Heart right ventricle (tissue), 16 donors: ENCODE measurements at places on chromosomes 5 and 9. TPM values are rescaled to one million over a fixed set of nuclear protein-coding genes. Genes with fewer than 3 reads are reported as not detected.

GRCh38 chr5:168777651-168778050 is 198.5 kb upstream of the PANK3 start:
- no peak for DNase-seq

DNA sequence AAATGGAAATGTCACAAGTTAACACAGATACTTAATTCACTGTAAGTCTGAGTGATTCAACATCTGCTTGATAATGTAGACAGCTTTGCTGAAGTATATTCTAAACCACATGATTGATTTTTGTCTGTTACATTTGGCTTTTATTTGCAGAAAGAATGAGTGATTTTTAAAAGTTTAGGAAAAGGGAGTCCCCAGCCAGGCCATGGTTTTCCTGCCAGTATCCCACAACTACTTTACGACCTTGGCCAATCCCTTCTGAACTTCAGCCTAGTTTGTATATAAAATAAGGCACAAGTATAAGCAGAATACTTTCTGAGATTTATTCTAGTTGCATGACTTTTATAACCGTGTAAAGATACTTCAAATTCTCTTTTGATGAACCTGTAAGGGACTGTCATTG is 27.1 kb downstream of the WDR36 start:
- no peak for DNase-seq

- no peak for DNase-seq
Observed at GRCh38 chr5:112237456-112237855, 181.6 kb downstream of the EPB41L4A start.

The FOXD4L6 gene
- total RNA-seq: not detected

The MSANTD3 gene
- total RNA-seq: 21.8 TPM
